ENCODE measurements at places on chromosomes 4 and X.

DNA sequence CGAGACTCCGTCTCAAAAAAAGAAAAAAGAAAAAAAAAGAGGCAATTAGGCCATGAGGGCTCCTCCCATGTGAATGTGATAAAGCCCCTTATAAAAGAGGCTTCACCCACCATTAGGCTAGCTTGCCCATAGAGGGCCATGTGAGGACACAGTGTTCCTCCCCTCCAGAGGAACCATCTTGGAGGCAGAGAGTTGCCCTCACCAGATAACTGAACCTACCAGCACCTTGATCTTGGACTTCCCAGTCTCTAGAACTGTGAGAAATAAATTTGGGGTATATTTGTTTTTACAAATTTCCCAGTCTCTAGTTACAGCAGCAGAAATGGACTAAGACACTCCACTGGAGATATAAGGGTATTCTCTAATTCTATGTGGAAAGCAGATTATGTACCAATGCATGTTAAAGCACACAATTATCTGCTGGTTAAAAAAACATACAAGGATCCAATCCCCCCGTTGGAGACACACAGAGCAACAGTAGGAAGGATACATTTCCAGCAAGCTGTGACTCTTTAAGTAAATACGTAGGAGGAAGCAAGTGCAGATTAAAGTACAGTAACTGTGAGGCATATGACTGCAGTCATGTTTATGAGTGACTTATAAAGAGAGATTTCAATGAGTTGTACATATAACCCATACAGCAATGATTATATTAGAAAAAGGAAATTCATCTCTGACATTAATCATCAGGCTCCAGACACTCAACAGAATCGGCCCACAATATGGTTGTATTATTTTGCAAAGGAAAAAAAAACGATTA is 21.4 kb downstream of the SH3RF1 start:
- H3K27me3 ChIP-seq: peaks cover 1% of the 10 kb centered on the region
- no peak overlapping the region for H3K4me3 ChIP-seq
- H3K36me3 ChIP-seq: no peaks in the 10 kb centered on the region
- no peak for DNase-seq

GRCh38 chrX:98795636-98796035 is 1614.4 kb downstream of the PCDH19 start:
- H3K4me3 ChIP-seq: no peak overlapping the region
- no peaks in the 10 kb centered on the region for H3K4me1 ChIP-seq
- no peaks in the 10 kb centered on the region for H3K27me3 ChIP-seq
- no peak for DNase-seq
- H3K36me3 ChIP-seq: no peaks in the 10 kb centered on the region

DNA sequence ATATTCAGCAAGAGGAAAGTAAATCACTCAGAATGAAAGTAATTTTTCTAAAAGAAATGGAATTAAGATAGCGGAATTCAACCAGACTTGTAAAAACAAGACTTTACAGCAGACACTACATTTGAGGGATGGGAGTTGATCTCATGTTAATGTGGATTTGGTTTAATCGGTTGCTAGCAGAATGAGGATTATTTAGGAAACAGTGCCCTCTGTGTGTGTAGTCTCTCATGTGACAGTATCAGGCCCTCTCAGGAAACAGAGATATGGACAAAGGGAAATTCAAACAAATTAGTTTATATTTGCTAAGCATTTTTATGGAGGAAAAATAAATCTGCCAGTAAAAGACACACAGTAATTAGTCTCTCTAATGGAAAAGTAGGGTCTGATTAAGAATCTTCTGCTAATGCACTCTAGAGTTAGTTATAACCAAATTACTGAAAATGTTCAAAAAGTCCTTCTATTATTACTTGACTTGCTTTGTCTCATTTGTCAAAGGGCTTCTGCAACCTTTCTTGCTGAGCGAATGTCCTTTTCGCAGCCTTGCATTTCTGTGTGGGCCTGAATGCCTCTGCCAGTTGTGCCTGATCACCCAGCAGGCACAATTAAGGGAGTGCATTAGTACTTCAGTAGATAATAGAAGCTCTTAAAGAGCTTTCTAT is 1282.3 kb upstream of the TENM3 start:
- DNase-seq: no peak
- no peaks in the 10 kb centered on the region for H3K36me3 ChIP-seq
- H3K4me1 ChIP-seq: no peaks in the 10 kb centered on the region
- H3K4me3 ChIP-seq: no peak overlapping the region
- H3K27me3 ChIP-seq: no peaks in the 10 kb centered on the region

GRCh38 chrX:153184787-153185186 is 5.7 kb downstream of the MAGEA1 start:
- no peak overlapping the region for H3K4me3 ChIP-seq
- H3K4me1 ChIP-seq: no peaks in the 10 kb centered on the region
- no peak overlapping the region for H3K27ac ChIP-seq
- no peaks in the 10 kb centered on the region for H3K36me3 ChIP-seq
- DNase-seq: no peak

GRCh38 chrX:109350551-109350950 is 131.3 kb downstream of the GUCY2F start:
- no peaks in the 10 kb centered on the region for H3K4me1 ChIP-seq
- DNase-seq: no peak
- H3K27ac ChIP-seq: no peak overlapping the region
- no peak overlapping the region for H3K4me3 ChIP-seq
- no peaks in the 10 kb centered on the region for H3K36me3 ChIP-seq

- no peaks in the 10 kb centered on the region for H3K4me1 ChIP-seq
- no peak overlapping the region for H3K27ac ChIP-seq
- H3K4me3 ChIP-seq: no peak overlapping the region
- no peak for DNase-seq
- H3K36me3 ChIP-seq: no peaks in the 10 kb centered on the region
- H3K27me3 ChIP-seq: no peaks in the 10 kb centered on the region
Observed at GRCh38 chr4:160038615-160039014, 935.7 kb downstream of the RAPGEF2 start.

GRCh38 chrX:136674270-136674985 is 26.5 kb downstream of the CD40LG start:
- DNase-seq: no peak
- H3K4me1 ChIP-seq: peaks cover 70% of the 10 kb centered on the region
- H3K4me3 ChIP-seq: peak overlapping the region; percentile 64
- H3K27ac ChIP-seq: peak overlapping the region; percentile 97

- peaks cover 3% of the 10 kb centered on the region for H3K27me3 ChIP-seq
- no peak for DNase-seq
- peaks cover 9% of the 10 kb centered on the region for H3K36me3 ChIP-seq
- H3K4me3 ChIP-seq: peak overlapping the region; percentile 95
- H3K4me1 ChIP-seq: peaks cover 38% of the 10 kb centered on the region
Observed at GRCh38 chr4:145939441-145939750, 773 bp upstream of the ZNF827 start.

GRCh38 chr4:182494103-182494502 is 250.9 kb downstream of the TENM3 start:
- no peak overlapping the region for H3K4me3 ChIP-seq
- H3K27me3 ChIP-seq: peaks cover 1% of the 10 kb centered on the region
- no peak overlapping the region for H3K27ac ChIP-seq
- peaks cover 5% of the 10 kb centered on the region for H3K4me1 ChIP-seq
- H3K36me3 ChIP-seq: no peaks in the 10 kb centered on the region

- H3K4me1 ChIP-seq: no peaks in the 10 kb centered on the region
- H3K4me3 ChIP-seq: no peak overlapping the region
- peaks cover 25% of the 10 kb centered on the region for H3K36me3 ChIP-seq
- DNase-seq: no peak
- H3K27ac ChIP-seq: no peak overlapping the region
Observed at GRCh38 chr4:150280081-150280895, 202.0 kb downstream of the DCLK2 start.

GRCh38 chr4:74018771-74019170 is 19.7 kb downstream of the CXCL3 start:
- no peak overlapping the region for H3K27ac ChIP-seq
- DNase-seq: no peak
- H3K36me3 ChIP-seq: no peaks in the 10 kb centered on the region
- H3K27me3 ChIP-seq: peaks cover 2% of the 10 kb centered on the region

DNA sequence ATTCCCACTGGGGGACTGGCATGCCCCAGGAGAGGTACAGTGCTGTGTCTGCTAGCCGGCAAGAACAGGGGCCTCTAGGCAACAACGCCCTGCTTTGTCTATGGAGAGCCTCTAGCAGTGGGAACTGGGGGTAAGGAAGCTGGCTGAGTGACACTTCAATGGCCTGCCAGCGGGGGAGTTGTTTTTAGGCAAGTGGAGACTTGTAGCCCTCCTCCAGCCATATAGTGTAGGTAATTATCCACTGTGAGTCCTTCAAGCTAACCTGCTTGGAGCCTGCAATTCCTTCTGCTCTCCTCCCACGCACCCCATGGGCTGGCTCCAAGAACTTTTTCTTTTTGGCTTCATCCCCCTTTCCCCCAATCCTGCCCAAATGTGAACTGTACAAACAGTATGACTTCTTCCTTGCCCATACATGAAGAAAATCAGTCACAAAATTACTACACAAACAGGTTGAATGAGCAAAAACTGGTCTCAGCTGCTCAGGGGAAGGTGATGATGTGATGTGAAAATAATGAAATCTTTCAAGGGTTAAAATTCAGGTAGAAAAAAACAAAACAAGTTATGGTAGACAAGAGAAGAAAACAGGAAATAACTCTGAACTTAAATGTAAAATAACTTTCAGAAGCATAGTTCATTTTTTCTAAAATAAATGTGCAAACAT is 33.1 kb downstream of the LEF1 start:
- no peaks in the 10 kb centered on the region for H3K27me3 ChIP-seq
- H3K4me1 ChIP-seq: peaks cover 75% of the 10 kb centered on the region
- H3K27ac ChIP-seq: peak overlapping the region; percentile 87
- no peak for DNase-seq

DNA sequence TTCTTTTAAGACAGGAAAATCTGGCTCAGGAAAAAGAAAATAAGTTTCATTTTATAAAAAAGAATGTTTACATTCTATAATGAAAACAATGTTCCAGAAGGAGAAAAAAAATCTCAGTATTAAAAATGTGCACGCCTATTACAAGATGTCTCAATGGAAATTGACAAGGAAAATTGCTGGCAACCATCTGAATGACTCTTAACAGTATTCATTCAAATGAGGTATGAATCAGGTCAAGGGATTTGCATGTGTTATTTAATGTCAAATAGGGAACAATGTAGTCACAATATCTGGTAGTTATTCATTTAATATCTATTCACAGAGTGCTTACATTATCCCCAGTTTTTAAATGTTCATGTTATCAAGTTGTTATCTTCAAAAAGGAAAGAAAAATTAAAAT is 208.4 kb upstream of the TRAM1L1 start:
- H3K4me3 ChIP-seq: no peak overlapping the region
- no peaks in the 10 kb centered on the region for H3K27me3 ChIP-seq
- H3K4me1 ChIP-seq: no peaks in the 10 kb centered on the region

DNA sequence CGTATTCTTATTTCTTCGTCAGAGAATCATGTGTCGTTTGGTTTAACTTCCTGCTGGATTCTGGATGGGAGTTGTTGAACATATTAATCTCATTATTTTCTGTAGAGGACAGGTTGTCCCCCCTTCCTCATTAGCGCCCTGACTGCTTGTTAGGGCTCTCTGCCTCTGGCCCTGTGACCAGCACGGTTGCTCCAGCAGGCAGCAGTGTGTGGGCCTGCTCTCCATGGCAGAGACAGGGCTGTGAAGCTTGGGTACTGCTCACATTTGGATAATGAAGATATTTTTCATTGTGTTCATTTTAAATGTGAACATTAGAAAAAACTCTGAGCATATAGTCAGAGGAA is 102.7 kb downstream of the KLHL8 start:
- DNase-seq: no peak
- H3K27ac ChIP-seq: no peak overlapping the region
- no peaks in the 10 kb centered on the region for H3K27me3 ChIP-seq
- peaks cover 11% of the 10 kb centered on the region for H3K4me1 ChIP-seq
- H3K4me3 ChIP-seq: no peak overlapping the region

DNA sequence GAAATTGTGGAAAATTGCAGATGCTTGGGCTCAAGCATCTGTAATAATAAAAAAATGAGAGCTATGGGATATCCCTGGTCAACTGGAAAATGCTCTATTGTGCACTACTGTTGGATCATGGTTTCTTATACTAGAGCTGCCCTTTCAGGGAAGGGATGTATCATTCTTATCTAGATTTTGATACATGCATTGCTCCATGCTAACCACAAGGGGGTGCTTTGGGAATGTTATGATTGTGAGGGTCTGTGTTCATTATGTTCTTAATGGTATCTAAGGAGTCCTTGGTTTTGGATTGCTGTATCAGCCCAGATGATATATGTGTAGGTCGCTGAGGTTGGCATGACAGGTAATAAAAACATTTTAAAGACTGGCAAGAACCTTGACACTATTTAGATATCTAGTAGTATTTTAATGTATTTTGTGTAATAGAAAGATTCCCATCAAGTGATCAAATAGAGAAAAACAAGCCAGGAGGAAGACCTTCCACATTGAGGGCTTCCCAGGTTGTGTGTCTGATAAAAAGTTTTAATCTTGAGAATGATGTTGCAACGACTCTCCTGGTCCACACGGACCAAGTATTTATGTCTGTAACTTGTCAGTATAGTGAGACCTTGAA is 49.2 kb upstream of the TLR2 start:
- no peaks in the 10 kb centered on the region for H3K4me1 ChIP-seq
- no peak overlapping the region for H3K27ac ChIP-seq
- no peak for DNase-seq
- H3K36me3 ChIP-seq: peaks cover 40% of the 10 kb centered on the region
- no peaks in the 10 kb centered on the region for H3K27me3 ChIP-seq

- H3K4me3 ChIP-seq: no peak overlapping the region
- no peaks in the 10 kb centered on the region for H3K27me3 ChIP-seq
- H3K4me1 ChIP-seq: no peaks in the 10 kb centered on the region
- no peak for DNase-seq
Observed at GRCh38 chrX:35289952-35290351, 347.4 kb downstream of the FAM47B start.

DNA sequence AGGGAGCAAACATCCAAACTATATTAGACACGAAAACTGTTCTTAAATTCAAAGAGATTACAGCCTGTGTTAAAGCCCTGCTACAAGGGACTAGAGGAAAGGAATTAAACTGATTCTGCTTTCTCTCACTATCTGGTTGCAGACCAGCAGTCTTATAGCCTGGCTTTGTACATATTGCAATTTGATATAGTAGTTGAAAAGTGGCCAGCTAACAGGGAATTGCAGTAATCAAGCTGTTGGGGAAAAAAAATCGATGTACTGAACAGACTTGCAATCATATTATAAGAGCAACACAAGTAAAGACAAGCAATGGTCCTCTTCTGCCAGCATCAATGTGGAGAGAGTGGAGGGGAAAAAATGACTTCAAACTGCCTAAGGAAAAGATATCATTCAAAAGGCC is 364.4 kb upstream of the EPHA5 start:
- no peak for DNase-seq
- no peaks in the 10 kb centered on the region for H3K4me1 ChIP-seq
- H3K4me3 ChIP-seq: no peak overlapping the region
- H3K36me3 ChIP-seq: no peaks in the 10 kb centered on the region
- no peaks in the 10 kb centered on the region for H3K27me3 ChIP-seq

DNA sequence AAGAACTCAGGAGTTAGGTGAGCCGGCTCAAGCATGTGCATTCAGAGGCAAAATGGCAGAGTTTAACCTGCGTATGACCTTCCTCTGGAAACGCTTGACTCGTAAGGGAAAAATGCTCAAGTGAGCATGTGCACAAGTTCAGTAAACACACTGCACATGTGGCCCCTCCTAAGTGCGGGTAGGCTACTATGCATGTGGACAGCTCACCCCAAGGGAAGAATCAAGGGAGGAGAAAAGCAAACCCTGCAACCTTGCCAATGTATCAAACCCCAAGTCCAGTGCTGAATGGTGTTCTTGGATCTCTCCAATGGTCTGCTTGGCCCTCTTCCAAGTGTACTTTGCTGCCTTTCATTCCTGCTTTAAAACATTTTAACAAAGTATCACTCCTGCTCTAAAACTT is 407.1 kb downstream of the ADAM29 start:
- no peaks in the 10 kb centered on the region for H3K27me3 ChIP-seq
- H3K36me3 ChIP-seq: no peaks in the 10 kb centered on the region
- no peak for DNase-seq
